Effector memory CD4-positive, alpha-beta T cell (primary cell): ENCODE measurements at places on chromosomes 2 and 18.

- no peaks in the 10 kb centered on the region for H3K36me3 ChIP-seq
- H3K4me3 ChIP-seq = peak overlapping the region; percentile 5
- H3K4me1 ChIP-seq = peaks cover 8% of the 10 kb centered on the region
- no peak for DNase-seq
- no peak overlapping the region for H3K27ac ChIP-seq
These were observed 71.5 kb upstream of the TTC39C start for GRCh38 chr18:23943104-23943503.

DNA sequence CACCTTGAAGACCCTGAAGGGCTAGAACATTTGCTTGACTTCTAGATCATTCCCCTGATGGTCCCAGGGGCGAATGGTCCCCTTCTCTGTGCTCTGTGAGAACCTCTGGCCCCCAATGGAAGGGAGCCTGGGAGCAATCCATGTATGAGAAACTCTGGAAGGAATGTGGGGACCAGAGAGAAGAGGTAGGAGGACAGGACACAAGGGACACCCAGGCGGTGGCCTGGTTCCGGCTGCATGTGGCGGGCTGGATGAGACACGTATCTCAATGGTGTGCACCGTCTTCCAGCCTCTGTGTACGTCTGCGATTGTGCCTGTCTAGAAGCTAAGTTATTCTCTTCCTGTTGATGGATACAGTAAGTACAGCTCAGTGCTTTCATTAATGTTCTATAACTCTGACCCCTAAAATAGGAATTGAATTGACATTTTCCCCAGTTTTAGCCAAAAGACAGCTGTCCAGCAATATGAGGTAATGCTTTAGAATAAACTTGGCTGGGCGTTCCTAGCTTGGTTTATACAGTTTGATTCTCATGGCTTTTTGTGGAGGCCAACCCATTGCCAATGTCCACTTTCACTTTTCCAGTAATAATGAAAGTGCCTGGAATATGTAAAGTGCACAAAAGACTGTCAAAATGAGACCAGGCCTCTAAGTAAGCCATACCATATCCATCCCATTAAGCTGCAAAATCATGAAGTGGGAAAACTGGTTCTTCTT is 30.1 kb upstream of the COPS8 start:
- no peaks in the 10 kb centered on the region for H3K4me1 ChIP-seq
- H3K27ac ChIP-seq = no peak overlapping the region
- no peak for DNase-seq

GRCh38 chr2:38765149-38765548 is 12.9 kb upstream of the GEMIN6 start:
- no peak overlapping the region for H3K4me3 ChIP-seq
- no peak for DNase-seq
- no peaks in the 10 kb centered on the region for H3K27me3 ChIP-seq
- H3K36me3 ChIP-seq = no peaks in the 10 kb centered on the region
- H3K4me1 ChIP-seq = no peaks in the 10 kb centered on the region

DNA sequence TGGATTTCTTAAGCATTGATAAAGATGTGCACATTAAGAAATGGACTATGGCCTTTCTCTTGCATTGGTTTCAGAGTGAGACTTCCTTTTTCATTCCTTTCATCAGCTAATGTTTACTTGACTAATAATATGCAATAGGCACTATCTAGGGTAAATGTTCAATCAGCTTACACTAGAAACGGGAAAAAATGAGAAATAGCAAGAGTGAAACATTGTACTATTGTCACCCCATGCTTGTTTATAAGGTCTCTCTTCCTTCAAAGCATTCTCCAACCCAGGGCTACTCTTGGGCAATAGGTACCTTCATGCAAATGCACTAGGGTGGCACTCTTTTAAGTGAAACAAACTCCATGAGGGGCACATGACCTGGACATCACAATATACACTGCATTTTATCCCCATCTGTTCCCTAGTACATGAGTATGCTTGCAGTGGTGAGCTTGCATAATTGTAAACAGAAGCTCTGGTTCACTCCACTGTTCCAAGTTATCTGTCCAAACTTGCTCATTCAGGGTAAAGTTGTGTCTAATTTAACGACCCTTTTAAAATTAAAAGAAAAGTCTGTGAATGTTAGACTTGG is 402.3 kb downstream of the ERBB4 start:
- no peak overlapping the region for H3K4me3 ChIP-seq
- no peaks in the 10 kb centered on the region for H3K36me3 ChIP-seq
- no peak overlapping the region for H3K27ac ChIP-seq
- no peaks in the 10 kb centered on the region for H3K4me1 ChIP-seq

DNA sequence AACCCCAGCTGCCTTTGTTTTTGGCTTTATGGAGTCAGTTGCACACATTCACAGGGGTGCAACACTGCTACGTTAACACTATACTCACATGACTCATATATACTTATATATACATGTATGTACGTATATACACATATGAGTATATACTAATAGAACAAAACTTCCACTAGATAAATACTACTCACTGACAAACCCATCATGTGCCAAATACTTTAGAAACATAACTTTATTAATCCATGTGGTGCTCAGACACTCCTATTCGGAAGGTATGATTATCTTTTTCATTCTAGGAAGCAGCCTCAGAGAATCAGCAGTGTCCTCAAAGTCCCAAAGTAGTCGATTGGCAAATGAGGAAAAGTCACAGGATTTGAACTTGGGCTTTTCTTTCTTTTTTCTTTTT is 7.9 kb downstream of the PMAIP1 start:
- no peaks in the 10 kb centered on the region for H3K27me3 ChIP-seq
- peaks cover 15% of the 10 kb centered on the region for H3K4me1 ChIP-seq
- no peaks in the 10 kb centered on the region for H3K36me3 ChIP-seq
- no peak for DNase-seq
- H3K4me3 ChIP-seq = no peak overlapping the region

- no peak overlapping the region for H3K27ac ChIP-seq
- H3K4me3 ChIP-seq = no peak overlapping the region
- no peaks in the 10 kb centered on the region for H3K27me3 ChIP-seq
- H3K36me3 ChIP-seq = no peaks in the 10 kb centered on the region
- no peaks in the 10 kb centered on the region for H3K4me1 ChIP-seq
These were observed 40.8 kb upstream of the CLASP1 start for GRCh38 chr2:121690095-121690494.

- no peak overlapping the region for H3K4me3 ChIP-seq
- no peaks in the 10 kb centered on the region for H3K27me3 ChIP-seq
- no peaks in the 10 kb centered on the region for H3K36me3 ChIP-seq
- no peaks in the 10 kb centered on the region for H3K4me1 ChIP-seq
These were observed 80.3 kb downstream of the EDAR start for GRCh38 chr2:108908713-108909070.

GRCh38 chr2:20624884-20625485 is 25.9 kb downstream of the HS1BP3 start:
- no peak overlapping the region for H3K4me3 ChIP-seq
- no peak for DNase-seq
- peaks cover 48% of the 10 kb centered on the region for H3K36me3 ChIP-seq
- H3K27me3 ChIP-seq = no peaks in the 10 kb centered on the region

- no peaks in the 10 kb centered on the region for H3K27me3 ChIP-seq
- DNase-seq = no peak
- no peak overlapping the region for H3K27ac ChIP-seq
- no peaks in the 10 kb centered on the region for H3K36me3 ChIP-seq
- no peaks in the 10 kb centered on the region for H3K4me1 ChIP-seq
- H3K4me3 ChIP-seq = no peak overlapping the region
These were observed 11.5 kb downstream of the GNLY start for GRCh38 chr2:85705680-85706039.

DNA sequence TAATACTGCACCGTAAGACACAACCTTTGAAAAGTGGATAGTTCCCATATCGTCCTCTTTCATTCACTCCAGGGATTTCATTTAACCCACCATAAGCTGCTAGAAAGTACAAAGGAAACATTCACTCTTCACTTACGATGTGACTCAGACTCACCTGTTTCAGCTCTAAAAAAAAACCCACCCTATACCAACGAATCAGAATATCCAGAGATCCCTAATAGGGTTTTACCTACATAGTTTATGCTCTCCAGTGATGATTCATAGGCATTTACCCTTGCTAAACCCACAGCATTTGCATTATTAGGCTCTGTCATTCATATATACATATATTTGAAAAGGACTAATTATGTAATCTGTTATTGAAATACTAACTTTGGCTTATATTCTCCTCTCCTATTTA is 60.2 kb downstream of the PRPF40A start:
- peaks cover 64% of the 10 kb centered on the region for H3K36me3 ChIP-seq
- H3K27ac ChIP-seq = no peak overlapping the region
- no peaks in the 10 kb centered on the region for H3K27me3 ChIP-seq
- DNase-seq = no peak
- no peaks in the 10 kb centered on the region for H3K4me1 ChIP-seq
- H3K4me3 ChIP-seq = no peak overlapping the region

- H3K27ac ChIP-seq = no peak overlapping the region
- DNase-seq = no peak
These were observed 38.3 kb upstream of the WDR75 start for GRCh38 chr2:189402932-189403331.

GRCh38 chr2:196530910-196531309 is 108.6 kb upstream of the CCDC150 start:
- H3K27me3 ChIP-seq = no peaks in the 10 kb centered on the region
- no peak for DNase-seq
- H3K36me3 ChIP-seq = no peaks in the 10 kb centered on the region
- H3K27ac ChIP-seq = no peak overlapping the region
- H3K4me1 ChIP-seq = no peaks in the 10 kb centered on the region
- no peak overlapping the region for H3K4me3 ChIP-seq

DNA sequence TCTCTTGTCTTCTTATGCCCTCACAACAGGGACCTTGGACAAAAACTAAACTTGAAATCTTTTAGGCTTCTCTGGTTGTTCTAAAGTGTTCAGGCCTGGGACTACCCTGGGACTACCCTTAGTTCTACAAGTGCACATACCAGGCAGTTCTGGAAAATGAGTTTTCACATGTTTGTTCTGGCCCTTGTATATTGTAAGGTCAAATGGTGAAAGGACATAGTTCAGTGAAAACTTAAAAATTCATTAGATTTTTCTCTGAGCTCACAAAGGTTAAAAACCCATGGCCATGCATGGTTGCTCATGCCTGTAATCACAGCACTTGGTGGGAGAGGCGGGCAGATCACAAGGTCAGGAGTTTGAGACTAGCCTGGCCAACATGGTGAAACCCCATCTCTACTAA is 875.5 kb upstream of the FAM98A start:
- no peaks in the 10 kb centered on the region for H3K4me1 ChIP-seq
- no peak for DNase-seq
- no peaks in the 10 kb centered on the region for H3K36me3 ChIP-seq
- no peak overlapping the region for H3K4me3 ChIP-seq
- no peaks in the 10 kb centered on the region for H3K27me3 ChIP-seq
- no peak overlapping the region for H3K27ac ChIP-seq

GRCh38 chr18:9356976-9357375 is 22.4 kb downstream of the TWSG1 start:
- no peak for DNase-seq
- H3K27me3 ChIP-seq = no peaks in the 10 kb centered on the region
- H3K4me3 ChIP-seq = no peak overlapping the region
- no peaks in the 10 kb centered on the region for H3K4me1 ChIP-seq

- no peak overlapping the region for H3K4me3 ChIP-seq
- no peak overlapping the region for H3K27ac ChIP-seq
- no peaks in the 10 kb centered on the region for H3K36me3 ChIP-seq
- no peaks in the 10 kb centered on the region for H3K4me1 ChIP-seq
- no peak for DNase-seq
These were observed 61.6 kb downstream of the DNER start for GRCh38 chr2:229652796-229653195.

GRCh38 chr2:161068670-161069069 is 91.6 kb upstream of the TANK start:
- no peak for DNase-seq
- no peaks in the 10 kb centered on the region for H3K27me3 ChIP-seq
- no peak overlapping the region for H3K4me3 ChIP-seq
- H3K4me1 ChIP-seq = no peaks in the 10 kb centered on the region
- no peaks in the 10 kb centered on the region for H3K36me3 ChIP-seq
- H3K27ac ChIP-seq = no peak overlapping the region

DNA sequence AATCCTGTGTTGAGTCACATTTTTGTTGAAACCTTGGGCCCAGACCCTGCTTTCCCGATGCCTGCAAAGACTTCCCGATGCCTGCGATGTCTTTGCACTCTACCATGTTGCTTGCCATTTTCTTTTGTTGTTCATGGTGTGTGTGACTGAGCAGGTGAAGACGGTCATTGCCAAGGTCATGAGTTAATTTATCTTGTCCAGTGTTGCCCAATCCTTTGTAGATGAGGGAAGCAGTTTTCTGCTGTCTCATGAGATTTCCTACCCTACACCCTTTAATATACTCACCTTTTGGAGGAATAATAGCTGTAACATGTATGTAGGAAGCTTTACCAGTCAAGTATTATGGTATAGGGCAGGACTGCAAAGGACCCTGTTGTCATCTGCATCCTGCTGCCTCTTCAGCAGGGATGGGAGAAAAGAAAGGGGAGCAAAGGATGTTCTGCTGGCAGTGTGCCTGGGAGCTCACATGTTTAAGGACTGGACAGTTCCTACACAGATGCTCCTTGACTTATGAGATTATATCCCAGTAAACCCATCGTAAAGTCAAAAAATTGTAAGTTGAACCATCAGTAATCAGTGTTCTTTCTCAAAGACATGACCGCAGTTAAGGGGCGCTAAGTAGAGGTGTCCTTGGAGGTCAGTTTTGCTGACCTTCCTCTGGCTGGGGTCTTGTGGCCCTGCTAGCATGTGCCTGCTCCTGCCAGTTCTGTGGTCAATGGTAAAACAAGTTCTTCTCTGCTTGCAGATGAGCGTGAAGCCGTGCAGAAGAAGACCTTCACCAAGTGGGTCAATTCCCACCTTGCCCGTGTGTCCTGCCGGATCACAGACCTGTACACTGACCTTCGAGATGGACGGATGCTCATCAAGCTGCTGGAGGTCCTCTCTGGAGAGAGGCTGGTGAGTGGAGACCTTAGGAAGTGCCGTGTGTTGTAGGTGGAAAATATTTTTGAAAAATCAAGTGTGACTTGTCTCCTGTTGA is 124.8 kb upstream of the EML6 start:
- no peaks in the 10 kb centered on the region for H3K27me3 ChIP-seq
- no peak for DNase-seq
- H3K4me3 ChIP-seq = no peak overlapping the region
- no peak overlapping the region for H3K27ac ChIP-seq

GRCh38 chr2:28623582-28624405 is 127.8 kb upstream of the PPP1CB start:
- H3K4me1 ChIP-seq = peaks cover 59% of the 10 kb centered on the region
- no peaks in the 10 kb centered on the region for H3K36me3 ChIP-seq
- DNase-seq = no peak
- peak overlapping the region; percentile 98 for H3K27ac ChIP-seq
- no peaks in the 10 kb centered on the region for H3K27me3 ChIP-seq

- H3K4me1 ChIP-seq = no peaks in the 10 kb centered on the region
- no peak for DNase-seq
- H3K36me3 ChIP-seq = no peaks in the 10 kb centered on the region
These were observed 233.6 kb downstream of the TPGS2 start for GRCh38 chr18:36595046-36595817.

GRCh38 chr2:12304564-12305171 is 412.1 kb upstream of the TRIB2 start:
- H3K36me3 ChIP-seq = no peaks in the 10 kb centered on the region
- H3K4me3 ChIP-seq = no peak overlapping the region
- H3K4me1 ChIP-seq = peaks cover 11% of the 10 kb centered on the region
- DNase-seq = no peak

GRCh38 chr2:109185338-109185737 is 56.3 kb downstream of the SH3RF3 start:
- H3K27me3 ChIP-seq = no peaks in the 10 kb centered on the region
- H3K36me3 ChIP-seq = no peaks in the 10 kb centered on the region
- no peak overlapping the region for H3K27ac ChIP-seq
- no peak overlapping the region for H3K4me3 ChIP-seq

GRCh38 chr18:76558881-76559667 is 64.0 kb upstream of the ZNF516 start:
- no peak for DNase-seq
- no peaks in the 10 kb centered on the region for H3K36me3 ChIP-seq
- no peak overlapping the region for H3K4me3 ChIP-seq
- no peaks in the 10 kb centered on the region for H3K4me1 ChIP-seq
- H3K27ac ChIP-seq = no peak overlapping the region
